Activated B cell treated with CpG ODN at 0.5 μM for 24 hours (primary cell): ENCODE measurements at places on chromosomes 3 and 15.

DNA sequence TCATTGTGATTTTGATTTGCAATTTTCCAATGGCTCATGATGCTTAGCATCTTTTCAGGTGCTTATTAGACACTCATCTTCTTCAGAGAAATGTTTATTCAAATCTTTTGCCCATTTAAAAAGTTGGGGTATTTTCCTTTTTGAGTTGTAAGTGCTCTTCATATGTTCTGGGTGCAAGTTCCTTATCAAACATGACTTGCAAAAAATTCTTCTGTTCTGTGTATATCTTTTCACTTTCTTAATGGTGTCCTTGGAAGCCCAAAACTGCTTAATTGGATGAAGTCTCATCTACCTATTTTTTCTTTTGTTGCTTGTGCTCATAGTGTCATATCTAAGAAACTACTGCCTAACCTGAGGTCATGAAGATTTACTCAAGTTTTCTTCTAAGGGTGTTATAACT is 332.8 kb downstream of the PLCL2 start:
- DNase-seq = no peak

DNA sequence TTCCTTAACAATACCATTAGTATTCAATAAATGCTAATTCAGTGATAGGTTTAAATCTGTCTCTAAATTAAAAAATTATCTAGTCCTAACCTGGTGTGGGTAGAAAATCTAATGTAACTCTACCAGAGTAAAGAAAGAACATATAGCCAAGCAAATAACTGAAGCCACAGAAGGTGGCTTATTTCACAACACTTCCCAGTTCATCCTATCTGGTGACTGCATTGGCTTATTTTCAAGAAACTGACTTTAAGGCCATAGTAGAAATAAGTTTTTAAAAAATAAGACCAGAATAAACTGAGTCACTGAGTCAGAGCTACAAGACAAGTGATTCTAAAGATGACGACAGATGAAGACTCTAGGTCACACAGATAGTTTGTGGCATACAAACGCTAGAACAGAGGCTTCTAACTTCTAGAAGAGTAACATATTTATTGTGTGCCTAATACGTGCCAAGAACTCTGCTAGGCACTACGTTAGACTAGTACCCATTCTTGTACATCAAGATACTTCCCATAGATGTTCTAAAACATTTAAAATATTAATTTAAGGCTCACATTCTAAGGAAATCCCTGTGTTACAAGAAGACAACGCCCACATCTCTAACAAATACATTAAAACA is 25.9 kb downstream of the TMCC1 start:
- DNase-seq = no peak

- no peak for DNase-seq
Observed at GRCh38 chr3:14297305-14297704, 105.1 kb upstream of the SLC6A6 start.

GRCh38 chr15:78070049-78070700 is 7.3 kb downstream of the TBC1D2B start:
- no peak for DNase-seq

DNA sequence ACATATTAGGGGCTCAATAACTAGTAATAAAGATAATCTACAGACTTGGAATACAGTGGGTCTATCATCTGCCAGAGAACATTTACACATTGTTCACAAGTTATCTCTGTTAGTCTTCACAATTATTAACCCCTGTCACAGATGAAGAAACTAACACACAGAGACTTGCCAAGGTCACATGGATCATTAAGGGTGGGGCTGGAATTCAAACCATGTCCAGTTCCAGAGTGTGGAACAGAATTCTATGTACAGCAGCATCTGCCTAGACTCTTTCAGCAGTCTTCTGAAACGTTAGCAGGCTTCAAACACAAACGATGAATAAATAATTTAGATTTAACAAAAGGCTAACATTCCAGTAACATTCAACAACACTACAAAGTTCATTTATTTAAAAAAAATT is 673.9 kb upstream of the NR2F2 start:
- no peak for DNase-seq

GRCh38 chr3:95280711-95281352 is 1218.0 kb downstream of the NSUN3 start:
- no peak for DNase-seq

DNA sequence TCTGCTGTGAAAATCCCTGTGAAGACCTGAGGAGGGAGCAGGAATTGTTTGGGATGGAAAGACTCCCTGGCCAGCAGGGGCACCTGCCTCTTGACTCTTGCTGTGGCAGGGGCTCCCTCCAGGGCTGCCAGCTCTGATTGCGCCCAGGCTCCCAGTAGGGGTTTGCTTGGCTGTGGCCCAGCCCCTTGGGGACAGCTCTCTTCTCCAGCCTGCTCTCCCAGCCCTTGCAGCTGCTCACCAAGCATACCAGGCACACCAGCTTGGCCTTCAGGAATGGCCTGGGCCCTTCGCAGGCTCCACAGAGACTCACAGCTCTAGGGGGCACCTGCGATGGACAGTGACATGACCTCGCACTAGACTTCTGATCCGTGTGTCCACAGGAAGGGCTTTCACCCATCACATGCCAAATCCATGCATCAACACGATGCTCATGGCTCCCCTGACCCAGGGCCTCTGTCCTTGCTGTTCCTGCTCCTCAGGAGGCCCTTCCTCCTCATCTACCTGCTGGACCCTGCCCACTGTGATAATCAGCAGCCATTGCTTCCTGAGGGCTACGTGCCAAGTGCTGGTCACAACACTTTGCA is 61.8 kb downstream of the SCN5A start:
- DNase-seq = peak; percentile 6

DNA sequence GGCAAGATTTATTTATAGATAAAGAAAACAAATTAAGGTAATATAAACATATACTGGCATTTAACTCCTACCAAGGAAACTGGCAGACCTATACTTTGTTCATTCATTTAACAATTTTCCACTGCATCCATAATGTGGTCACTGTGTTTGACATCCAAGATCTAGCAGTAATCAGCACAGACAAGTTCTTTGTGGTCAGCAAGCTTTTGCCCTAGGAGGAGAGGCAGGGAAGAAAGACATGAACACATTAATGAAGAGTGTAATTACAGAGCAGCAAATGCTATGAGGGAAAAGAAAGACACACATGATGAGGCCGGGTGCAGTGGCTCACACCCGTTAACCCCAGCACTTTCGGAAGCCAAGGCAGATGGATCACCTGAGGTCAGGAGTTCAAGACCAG is 34.4 kb downstream of the SUCLG2 start:
- DNase-seq = no peak

DNA sequence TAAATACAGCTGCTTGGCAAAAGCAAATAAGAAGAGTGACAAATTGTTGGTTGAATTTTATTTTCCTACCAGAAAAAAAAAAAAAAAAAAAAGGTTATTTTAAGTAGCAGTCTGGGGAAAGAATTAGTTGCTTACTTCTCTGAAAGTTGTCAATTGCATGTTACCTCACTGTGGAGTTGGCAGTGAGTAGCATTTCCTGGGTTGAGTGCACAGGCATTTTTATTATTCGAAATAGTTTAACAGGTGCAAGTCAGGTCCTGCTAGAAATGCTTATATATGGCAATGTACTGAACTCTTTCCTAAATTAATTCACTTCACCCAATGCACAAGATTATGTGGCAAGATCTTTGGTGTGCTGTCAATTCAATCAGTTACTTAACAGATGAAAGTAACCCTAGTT is 680.6 kb downstream of the EPHA3 start:
- no peak for DNase-seq

DNA sequence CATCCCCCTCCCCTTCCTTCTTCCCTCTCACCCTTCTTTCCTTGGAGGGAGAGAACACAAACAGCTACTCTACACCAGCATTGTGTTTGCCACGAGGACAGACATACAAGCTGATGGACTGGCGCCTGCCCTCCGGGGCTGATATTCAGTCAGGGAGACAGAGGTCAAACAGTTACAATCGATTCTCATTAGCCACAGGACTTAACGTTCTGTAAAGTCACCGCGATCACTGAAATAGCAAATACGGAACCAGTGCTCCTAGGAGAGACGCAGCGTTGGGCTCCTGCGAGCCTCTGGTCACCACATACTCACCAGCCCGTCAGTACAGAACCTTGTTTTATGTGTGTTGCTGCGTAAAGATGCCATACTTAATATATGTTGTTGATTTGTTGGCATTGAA is 108.8 kb downstream of the LRRK1 start:
- DNase-seq = no peak

- peak; percentile 60 for DNase-seq
Observed at GRCh38 chr15:90249203-90249863, at the start of gene TTLL13. TSS of gene TTLL13 (plus strand) at chr15:90249556. CDS start at chr15:90250631, 1,075 bp downstream.

DNA sequence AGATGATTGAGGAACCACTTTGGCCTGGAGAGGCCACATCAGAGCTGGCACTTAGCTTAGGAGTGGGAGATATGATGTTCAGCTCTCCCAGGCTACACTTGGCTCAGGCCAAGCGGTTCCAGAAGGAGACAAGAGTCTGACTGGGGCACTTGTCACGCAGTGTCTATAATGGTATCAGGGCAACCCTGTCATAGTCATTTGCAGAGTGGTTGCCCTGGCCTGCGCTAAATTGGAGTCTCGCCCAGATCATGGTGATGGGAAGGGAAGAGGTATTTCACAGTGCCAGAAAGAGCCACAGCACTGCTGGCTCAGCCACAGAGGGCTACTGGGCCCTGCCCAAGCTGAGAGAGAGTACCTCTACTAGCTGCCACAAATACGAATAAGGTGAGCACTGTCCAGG is 186.9 kb upstream of the CRBN start:
- DNase-seq = no peak

DNA sequence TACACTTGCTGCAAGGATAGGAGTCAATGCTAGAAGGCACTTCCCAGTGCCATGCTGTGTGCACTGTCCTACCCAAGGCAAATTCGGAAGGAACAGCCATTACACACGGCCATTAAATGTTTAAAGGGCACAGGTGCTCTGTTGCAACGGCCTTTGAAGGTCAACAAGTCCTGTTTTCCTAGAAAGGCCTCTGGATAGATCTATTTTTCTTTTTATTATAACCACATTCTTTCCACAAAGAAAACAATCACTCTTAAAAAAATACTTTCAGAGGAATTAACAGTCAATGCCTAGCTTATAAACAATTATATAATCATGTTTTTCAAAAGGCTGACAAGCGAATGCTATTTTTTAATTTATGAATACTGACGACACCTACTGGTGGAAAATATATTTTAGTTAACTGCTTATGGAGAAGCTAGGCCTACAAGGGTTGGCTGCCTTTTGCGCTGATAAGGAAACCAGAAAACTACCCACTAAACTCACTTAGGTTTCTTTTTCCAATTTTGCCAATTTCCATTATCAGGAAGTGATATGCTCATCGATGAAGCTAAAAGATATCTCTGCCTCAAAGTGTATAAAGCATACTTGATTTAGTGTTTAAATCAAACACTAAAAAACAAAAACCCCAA is 2.4 kb downstream of the ARHGEF3 start:
- no peak for DNase-seq

GRCh38 chr15:57914350-57915055 is 151.0 kb downstream of the ALDH1A2 start:
- no peak for DNase-seq

DNA sequence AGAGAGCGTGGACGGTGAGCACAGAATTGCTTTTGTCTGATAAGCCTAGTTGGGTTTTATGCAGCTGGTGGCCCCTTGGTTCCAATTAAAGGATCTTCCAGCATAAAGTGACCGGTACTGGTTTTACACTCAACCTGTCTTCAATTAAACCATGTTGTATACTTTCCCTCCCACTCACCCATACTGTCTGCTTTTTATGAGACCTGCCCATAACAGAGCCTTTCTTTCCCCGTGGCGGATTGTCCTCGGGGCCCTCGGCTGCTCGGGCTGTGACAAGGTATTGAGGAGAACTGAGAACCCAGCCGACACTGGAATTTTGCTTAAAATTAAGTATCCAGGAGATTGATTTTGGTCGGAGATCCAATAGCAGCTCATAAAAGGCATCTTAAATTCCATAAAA is 98.4 kb downstream of the TMEM266 start:
- no peak for DNase-seq

GRCh38 chr3:152069871-152070270 is 196.4 kb downstream of the SUCNR1 start:
- no peak for DNase-seq

DNA sequence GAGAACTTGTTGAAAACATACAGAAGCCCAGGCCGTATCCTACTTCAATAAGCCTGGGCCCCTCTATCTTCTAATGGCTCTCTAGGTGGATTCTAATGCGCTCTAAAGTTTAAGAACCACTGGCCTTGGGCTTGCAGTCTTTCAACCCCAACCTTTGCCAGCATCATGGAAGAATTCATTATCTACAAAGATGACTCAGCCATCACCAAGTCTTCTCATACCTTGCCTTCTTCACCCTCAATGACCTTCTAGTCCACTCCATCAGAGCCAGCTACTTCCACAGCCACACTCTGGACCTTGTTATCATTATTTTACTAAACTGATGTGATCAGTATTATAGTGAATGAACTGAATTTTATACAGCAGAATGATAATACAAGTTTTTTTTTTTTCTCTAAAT is 16.9 kb upstream of the TIPARP start:
- no peak for DNase-seq

GRCh38 chr15:80585544-80586018 is 109.5 kb upstream of the ABHD17C start:
- DNase-seq = no peak

- DNase-seq = no peak
Observed at GRCh38 chr3:149654188-149654601, 3.6 kb downstream of the WWTR1 start.

- DNase-seq = no peak
Observed at GRCh38 chr3:28039829-28040228, 201.6 kb upstream of the CMC1 start.

DNA sequence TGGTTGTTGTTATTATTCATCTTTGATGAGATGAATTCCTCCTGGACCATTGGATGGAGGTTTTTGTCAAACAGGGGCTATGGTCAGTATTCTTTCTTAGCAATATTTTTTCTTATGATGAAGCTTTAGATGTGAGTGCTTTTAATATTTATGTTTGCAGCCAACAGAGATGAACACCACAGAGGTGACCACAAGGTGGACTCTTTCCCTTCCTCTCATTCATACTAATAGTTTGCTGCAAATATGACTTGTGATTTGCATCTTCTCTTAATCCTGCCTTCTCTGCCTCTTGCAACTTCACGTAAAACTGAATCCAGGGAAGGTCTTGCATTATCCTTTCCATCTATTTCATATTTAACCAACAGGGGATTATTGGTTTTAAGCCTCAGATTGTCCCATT is 473.1 kb upstream of the UBE2E2 start:
- no peak for DNase-seq

GRCh38 chr3:55490276-55490913 is 3.3 kb upstream of the WNT5A start:
- DNase-seq = no peak
